Hepatic stellate cell (primary cell): ENCODE measurements at places on chromosomes 2 and 18.
A peak's percentile ranks its signal among the peaks of the same experiment; 100 is the strongest.

DNA sequence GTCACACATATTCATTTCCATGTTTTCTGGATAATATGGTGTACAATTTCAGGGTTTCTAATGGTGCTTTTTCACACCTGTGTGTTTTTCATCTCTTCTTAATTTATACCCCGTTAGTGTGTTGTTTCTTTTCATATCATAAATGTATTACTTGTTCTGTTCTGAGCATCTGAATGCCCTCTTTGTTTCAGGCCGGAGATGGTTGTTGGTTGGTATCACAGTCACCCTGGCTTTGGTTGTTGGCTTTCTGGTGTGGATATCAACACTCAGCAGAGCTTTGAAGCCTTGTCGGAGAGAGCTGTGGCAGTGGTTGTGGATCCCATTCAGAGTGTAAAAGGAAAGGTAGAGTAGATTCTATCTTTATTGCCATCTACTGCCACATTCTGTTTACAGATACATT is 45.1 kb upstream of the TBR1 start:
- no peak for DNase-seq

DNA sequence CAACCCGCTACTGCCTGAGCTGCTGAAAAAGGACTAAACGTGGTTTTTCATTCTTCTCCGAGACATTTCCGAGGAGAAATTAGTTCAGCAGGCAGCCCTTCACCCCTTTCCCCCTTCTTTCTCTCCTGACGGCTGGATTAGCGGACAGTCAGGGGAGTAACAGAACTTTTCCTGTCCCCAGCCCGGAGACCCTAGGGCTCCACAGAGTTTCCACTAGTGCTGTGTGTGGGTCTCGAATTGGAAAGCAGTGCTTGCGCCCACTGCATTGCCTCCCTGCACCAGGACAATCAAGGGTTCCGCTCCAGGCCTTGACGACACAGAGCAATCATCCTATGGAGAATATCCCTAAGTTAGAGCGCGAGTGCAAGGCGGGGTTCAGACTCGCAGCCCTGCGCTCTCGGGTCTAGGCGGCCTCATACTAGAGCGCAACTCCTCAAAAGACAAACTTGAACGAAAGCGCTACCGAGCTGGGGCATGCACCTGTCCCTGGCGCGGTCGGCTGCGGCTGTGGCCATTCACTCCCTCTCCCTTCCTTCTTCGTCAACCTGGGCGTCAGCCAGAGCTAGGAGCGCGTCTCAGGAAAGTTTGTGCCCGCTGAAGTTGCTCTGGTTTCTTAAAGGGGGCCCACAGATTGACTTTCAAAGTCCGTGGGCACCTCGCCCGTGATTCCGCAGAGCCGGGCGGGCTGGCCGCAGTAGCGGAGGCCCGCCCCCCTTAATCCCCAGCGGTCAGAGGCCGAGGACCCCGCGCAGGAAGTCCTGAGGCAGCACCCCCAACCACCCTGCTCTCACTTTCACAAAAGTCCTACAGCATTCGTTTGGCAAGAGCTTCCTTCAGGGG is 801 bp downstream of the OSR1 start:
- DNase-seq = peak; percentile 56

GRCh38 chr2:88201811-88202169 is 31.6 kb downstream of the THNSL2 start:
- DNase-seq = no peak

- DNase-seq = no peak
These were observed 52.6 kb upstream of the AFF3 start for GRCh38 chr2:100194951-100195350.

- no peak for DNase-seq
These were observed 2182.7 kb upstream of the PIK3C3 start for GRCh38 chr18:39772155-39772919.

DNA sequence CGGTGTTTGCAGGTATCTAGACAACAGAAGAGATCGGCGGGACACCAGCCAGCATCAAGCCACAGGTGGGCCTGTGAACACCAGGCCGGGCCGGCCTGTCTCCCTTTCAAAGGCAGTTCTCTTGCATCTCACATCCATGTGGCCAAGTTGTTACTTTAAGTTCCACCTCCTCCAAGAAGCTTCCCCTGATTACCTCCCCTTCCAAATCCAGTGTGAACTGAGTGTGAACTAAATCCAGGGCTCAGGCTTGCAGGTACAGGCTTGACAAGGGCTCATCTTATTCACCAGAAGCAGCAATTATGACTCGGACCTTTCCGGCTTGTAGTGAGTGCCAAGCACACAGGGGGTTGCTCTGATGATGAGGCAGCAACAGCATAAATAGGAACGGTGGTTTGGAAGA is 3.9 kb downstream of the CRACDL start:
- DNase-seq = no peak

GRCh38 chr2:73035899-73036711 is 35.4 kb downstream of the SFXN5 start:
- DNase-seq = no peak

DNA sequence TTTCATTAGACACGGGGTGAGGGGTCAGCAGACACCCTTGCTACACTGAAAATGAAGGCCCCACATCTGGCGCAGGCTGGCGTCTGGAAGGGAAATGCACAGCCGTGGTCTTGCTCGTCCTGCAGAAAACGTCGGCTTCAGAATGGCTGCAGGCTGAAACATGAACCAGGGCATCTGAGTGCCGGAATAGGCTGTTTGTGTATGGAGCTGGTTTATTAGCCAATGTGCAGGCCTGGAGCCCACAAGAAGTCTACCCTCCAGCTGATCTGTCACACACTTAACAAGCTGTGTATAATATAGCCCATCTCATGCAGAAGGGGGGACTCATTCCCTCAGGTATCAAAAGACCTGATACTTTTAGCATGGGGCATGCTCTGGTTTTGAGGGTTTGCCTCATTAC is 153.4 kb upstream of the SOX11 start:
- DNase-seq = no peak

DNA sequence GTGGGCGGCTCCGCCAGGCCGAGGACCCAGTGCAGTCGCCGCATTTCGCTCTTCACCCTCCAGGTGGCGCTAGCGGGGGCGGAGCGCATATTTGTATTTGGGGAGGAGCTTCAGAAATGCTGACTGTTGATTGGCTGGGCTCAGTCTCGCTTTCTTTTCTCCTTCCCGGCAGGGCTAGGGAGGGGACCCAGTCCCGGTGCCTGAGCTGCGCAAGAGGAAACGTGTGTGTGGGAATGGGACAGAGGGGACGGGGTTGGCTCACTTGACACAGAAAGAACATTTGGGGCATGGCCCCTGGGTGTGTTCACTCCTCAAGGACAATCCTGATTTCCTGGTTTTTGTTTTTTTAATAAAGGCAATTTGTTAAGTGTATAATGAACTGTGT is 20.3 kb upstream of the DNMT3A start:
- DNase-seq = peak; percentile 96

DNA sequence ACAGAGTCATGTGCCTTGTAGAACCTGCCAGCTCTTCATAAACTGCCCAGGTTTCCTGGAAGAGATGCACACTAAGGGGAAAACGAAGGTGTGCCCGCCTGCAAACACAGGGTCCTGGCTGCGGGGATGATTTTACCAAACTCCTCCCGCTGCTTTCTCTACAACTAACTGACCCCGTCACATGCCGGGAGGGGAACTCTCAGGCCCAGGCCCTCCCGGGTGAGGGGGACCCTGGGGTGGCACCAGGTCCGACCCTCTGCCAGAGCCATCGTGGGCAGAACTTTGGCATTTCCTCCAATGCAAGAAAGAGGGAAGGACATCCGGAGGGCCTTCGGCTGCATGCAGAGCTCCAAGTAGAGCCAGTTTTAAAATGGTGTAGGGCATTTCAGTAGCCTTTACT is 28.6 kb downstream of the CAPN13 start:
- DNase-seq = no peak

DNA sequence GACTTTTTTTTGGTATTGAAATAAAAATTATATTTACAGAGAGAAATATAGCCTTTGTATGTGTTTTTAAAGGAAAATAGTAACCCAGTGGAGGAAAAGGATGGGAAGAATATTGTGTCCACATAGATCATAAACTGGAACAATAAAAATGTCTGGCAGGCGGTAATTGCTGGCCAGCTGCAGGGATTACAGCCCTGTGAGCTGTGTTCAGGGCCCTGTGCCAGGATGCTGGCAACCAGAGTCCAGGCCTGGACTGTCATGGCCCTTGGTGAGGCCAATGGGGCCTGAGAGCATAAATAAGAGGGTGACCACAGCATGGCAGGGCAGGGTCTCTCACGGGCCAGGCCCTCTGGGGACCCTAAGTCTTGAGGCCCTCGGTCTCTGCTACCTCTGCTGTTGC is 171.2 kb downstream of the ACOXL start:
- DNase-seq = no peak

DNA sequence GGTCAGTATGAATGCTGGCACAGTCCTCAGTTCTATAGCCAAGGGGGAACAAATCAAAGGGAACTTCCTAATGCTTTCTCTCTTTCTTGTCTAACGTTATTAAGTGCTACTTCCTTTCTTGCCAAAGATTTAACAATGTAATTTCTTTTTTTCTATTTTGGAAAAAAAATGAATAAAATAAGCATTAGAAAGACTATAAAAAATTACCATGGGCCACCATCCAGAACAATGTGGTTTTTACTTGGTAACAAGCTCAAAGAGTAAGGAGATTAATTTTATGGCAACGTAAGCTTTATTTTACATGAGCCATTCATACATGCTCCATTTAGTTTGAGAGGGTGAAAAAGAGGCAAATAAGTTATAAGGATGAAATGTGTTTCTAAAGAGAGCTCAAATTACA is 40.1 kb downstream of the SERPINE2 start:
- no peak for DNase-seq

DNA sequence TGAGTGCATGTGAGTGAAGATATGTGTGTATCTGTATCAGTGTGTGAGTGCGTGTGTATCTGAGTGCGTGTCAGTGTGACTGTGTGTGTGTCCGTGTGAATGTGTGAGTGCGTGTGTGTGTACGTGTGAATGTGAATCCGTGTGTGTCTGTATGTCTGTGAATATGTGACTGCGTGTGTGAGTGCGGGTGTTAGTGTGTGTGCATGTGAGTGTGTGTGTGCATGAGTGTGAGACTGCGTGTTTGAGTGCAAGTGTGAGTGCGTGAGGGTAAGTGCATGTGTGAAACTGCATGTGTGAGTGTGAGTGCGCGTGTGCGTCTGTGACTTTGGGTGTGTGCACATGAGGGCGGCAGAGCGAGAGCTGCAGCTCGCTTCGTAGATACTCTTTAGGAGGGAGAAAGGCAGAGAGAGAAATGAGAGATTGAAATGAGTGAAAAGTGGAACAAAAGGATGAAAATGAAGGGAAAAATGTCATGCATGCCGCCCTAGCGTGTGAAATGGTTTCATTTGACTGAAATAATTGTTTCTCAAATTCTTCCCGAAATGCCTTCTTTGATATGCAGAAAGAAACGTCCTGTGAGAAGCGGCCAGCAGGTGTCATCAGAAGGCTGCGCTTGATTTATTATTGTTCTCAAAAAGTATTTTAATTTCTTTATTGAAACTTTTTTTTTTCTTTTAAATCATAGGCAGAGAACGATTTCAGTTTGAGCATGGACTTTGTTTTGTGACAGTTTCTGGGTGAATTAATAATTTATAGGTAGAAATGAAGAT is 25.6 kb downstream of the ZNF407 start:
- DNase-seq = no peak

DNA sequence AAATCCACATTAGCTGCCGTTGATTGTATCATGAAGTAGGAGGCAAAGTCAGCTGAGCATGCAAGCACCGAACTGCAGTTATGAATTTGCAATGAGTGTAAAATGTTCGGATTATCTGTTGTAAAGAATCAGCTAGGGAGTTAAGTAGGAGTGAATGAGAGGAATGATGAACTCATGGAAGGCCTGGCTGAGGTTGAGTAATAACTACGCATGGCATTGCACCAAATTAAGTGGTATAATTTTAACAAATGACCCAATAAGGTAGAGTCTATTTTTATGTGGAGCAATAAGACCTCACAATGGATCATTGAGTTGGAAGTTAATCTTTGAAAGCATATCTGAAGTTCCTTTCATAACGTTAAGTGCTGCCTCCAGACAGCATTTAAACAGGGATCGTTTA is 288.2 kb upstream of the CHST9 start:
- no peak for DNase-seq

DNA sequence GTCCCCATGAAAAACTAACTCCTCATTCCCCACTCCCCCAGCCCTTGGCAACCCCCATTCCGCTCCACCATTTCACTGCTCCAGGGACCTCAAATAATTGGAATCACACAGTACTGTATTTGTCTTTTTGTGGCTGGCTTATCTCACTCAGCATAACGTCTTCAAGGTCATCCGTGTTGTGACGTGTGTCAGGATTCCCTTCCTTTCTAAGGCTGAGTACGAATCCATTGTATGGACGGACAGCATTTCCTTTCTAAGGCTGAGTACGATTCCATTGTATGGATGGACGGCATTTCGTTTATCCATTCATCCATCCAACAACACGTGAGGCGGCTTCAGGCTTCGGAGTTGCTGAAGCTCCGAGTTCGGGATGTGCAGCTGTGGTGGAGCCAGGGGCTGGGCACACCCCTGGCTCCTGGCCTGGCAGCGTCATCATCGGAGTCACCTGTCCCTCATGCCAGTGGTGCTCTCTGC is 1.2 kb upstream of the ASB1 start:
- DNase-seq = no peak

- DNase-seq = no peak
These were observed 206.4 kb upstream of the ARL4C start for GRCh38 chr2:234703258-234703657.

- no peak for DNase-seq
These were observed 88.4 kb upstream of the SP3 start for GRCh38 chr2:174053355-174054151.

- no peak for DNase-seq
These were observed at the start of gene RSAD2 for GRCh38 chr2:6877402-6878304. Gene RSAD2 (plus strand): TSS chr2:6877777. CDS start chr2:6877801, 24 bp downstream.
